ENCODE measurements at places on chromosomes 5 and 9. TPM values are rescaled to one million over a fixed set of nuclear protein-coding genes. Genes with fewer than 3 reads are reported as not detected.

DNA sequence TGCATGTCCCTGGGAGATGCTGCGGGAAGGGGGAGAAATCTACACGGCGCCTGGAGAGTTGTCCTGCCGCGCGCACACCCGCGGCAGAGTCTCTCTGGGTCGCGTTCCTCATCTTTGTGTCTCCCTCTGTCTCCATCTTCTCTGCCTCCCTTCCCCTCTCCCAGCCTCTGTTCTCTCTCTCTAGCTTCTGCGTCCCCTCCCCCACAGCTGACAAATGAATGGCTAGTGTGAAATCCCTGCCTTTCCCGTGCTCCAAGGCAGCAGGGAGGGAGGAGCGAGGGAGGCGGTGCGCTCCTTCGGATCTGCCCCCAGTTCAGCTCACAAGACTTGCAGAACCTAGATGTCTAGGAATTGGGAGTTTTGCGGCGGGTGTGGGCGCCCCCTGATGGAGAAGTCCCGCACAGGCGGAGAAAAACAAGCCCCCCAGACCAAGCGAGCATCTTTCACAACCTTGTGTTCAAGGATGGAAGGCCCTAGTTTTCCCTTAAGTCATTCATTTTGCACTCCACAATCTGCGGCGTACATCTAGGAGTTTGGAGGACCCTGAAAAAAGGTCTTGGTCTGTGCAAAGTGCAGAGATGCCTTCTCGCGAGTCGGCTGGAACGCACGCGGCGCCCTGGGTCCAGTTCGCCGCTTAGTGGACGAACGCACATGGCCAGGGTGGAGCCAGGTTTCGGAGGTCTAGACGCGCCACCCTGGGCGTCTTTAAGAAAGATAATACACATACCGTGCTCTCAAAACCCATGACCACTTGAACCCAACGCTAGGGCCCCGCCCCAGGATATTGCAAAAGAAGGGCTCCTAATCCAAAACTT lies 2.0 kb downstream of the VCAN start:
- DNase-seq, result peak; percentile 70

DNA sequence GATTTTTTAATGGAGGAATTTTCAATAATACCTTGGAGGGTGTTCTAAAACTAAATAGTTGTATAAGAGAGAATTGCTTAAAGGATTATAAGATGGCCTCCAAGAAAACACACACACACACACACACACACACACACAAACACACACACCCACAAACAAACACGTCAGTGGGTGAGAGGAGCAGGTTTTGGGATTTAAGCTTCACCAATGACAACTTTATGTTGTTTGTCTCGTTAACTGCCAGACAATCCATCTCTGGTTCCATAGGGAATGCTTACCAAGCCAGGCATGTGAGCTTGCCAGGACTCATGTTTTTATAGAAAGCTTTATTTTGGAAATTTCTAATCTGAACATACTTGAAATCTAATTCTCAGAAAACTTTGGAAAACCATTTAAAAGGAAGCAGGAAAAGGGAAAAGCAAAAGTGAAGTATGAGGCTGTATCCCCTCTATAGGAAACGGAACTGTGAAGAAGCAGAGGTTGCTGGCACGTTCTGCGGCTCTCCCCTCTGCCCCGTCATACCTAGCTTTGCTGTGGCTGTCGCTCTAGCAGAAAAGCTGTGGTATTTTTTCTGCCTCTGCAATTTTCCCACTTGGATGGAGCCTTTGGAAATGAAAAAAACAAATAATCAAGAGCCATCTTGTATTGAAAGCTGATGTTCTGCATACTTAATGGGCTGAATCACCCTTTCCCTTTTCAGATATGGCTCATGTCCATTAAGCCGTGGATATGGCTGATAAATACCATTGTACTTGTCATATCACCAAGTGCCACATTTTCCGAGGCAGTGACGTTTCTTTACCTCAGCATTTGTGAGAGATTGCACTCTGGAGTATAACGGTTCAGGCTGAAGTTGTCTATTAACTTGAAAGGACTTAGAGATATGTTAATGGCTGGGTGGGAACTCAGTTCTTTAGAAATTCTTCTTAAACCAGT lies 112.7 kb downstream of the NTRK2 start:
- DNase-seq, result no peak

DNA sequence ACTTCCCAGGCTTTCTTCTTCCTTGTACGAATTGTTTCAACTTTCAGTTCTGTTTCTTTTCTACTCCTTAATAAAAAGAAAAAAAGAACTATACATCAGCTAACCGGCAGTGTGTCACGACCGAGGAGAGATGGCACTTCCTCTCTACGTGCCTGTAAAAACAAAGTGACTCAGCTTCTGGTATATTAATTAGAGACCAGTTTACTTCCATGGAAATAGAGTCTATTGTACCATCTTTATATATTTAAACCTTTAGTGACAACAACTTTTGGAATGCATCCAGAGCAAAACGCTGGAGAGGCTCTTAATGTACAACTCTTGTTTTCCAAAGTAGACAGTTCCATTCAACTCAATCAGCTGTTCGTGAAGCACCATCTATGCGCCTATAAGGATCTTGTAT lies 94.5 kb upstream of the LIFR start:
- no peak for DNase-seq

DNA sequence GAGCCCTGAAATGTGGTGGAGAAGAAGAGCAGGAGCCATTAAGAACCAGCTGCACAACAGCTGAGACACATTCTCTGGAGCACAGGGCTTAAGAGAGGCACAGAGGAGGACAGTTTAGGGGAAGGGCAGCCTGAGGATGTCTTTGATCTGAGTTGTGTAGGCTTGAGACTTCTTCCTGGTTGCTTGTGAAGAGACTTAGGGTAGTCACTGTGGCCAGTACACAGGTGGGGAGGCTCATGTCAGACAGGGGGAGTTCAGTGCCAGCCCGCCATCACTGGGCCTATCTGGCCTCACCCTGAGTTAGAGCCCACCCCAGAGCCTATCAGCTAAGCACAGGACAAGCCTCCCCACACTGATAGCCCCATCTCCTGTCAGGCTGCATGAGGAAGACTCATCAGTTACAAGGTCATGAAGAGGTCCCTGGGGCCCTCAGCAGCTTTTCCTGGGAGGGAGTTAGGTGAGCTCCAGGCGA lies 19.8 kb downstream of the SLC22A4 start:
- no peak for DNase-seq

- DNase-seq, result no peak
Observed at GRCh38 chr5:99034336-99034735, 105.5 kb upstream of the CHD1 start.

The ADAMTS6 gene
- total RNA-seq, result 17.5 TPM

- DNase-seq, result no peak
Observed at GRCh38 chr9:5478206-5478605, 27.9 kb downstream of the CD274 start.

DNA sequence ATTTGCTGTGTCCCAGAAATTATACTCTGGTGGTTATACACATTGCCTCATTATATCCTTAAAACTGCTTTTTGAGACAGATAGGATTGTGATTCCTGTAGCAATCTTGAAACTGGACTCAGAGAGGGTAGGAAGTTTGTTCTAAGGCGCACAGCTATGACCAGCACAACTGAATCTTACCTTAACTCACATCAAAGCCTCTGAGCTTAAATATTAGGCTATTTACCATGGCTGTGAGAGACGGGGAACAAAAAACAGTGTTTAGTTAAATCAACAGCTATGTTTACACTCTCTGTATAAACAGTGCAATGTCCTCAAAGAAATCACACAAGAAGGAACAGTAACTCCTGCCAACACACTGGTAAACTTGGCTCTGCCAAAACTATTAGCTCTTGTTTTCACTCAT lies 50.9 kb upstream of the TUT7 start:
- no peak for DNase-seq

GRCh38 chr5:32710550-32711361 lies at the start of gene NPR3:
Gene NPR3 (plus strand): TSS chr5:32711321. CDS start chr5:32711777, 456 bp downstream.
- no peak for DNase-seq

- no peak for DNase-seq
Observed at GRCh38 chr9:101639785-101640665, 45.3 kb upstream of the PPP3R2 start.

The DMRTA1 gene
- total RNA-seq, result 0.62 TPM

GRCh38 chr9:105114964-105115728 lies 129.3 kb upstream of the SLC44A1 start:
- no peak for DNase-seq

GRCh38 chr5:149264439-149265067 lies 7.1 kb upstream of the AFAP1L1 start:
- DNase-seq, result no peak

The PRR7 gene
- 11.7 TPM for total RNA-seq

- no peak for DNase-seq
Observed at GRCh38 chr5:174501461-174502069, 222.8 kb upstream of the MSX2 start.

DNA sequence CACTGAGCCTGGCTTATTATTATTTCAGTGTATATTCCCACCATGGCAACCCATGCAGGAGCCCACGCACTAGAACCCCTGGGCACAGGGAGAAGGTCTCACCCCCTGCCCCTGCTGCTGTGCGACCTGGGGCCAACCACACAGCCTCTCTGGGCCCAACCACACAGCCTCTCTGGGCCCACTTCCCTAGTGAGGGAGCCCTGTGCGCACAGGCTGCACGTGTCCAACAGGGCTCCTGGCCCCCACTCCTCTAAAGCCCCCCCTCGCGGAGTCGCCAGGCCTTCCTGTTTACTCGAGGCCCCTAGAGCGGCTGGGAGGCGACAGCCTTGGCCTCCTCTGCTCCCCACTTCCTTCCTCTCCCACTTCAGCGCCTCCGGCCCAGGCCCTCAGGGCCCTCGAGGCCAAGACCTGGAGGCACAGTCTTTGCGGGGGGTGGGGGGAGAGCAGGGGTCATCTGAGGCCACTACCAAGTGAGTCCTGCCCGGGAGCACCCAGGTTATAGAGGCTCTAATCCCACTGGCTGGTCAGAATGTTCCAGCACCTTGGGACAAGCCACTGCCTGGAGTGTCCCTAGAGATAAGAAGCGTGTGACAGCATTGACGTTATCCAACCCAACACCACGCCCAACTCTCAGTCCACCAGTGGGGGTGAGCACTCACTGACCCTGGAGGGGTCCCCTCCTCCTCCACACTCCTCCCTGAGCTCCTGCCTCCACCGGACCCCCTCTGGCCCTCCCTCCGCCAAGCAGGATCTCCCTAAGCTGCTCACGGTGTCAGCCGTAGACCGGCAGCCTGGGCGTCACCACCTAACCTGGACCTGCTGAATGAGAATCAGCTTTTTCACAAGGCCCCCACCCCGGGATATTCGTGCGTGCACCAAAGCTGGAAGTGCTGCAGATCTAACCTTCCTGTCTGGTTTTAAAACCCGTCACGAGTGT lies 7.9 kb upstream of the ENG start:
- peak; percentile 32 for DNase-seq

The CDC25C gene
- total RNA-seq, result 2.3 TPM

The PCDHGA12 gene
- 6.9 TPM for total RNA-seq

DNA sequence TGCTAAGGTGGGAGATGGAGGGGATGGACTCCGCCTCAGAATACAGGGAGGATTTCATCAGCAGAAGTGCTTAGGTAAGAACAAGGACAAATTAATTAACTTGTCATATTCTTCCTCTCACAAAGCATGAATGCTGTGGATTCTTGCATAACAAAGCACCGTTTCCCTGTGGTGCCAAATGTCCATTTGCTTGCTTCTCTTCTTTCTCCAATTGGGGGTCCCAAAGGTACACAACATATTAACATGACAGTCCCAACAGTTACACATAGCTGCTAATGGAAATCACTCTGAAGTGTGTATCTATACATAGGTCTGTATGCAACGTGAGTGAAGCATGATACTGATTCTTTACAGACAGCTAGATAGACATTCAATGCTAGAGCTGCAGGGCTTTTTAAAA lies 146.7 kb upstream of the EFNA5 start:
- DNase-seq, result no peak

The NLN gene
- 61.6 TPM for total RNA-seq

GRCh38 chr9:112831969-112832368 lies 58.7 kb downstream of the SLC46A2 start:
- no peak for DNase-seq

DNA sequence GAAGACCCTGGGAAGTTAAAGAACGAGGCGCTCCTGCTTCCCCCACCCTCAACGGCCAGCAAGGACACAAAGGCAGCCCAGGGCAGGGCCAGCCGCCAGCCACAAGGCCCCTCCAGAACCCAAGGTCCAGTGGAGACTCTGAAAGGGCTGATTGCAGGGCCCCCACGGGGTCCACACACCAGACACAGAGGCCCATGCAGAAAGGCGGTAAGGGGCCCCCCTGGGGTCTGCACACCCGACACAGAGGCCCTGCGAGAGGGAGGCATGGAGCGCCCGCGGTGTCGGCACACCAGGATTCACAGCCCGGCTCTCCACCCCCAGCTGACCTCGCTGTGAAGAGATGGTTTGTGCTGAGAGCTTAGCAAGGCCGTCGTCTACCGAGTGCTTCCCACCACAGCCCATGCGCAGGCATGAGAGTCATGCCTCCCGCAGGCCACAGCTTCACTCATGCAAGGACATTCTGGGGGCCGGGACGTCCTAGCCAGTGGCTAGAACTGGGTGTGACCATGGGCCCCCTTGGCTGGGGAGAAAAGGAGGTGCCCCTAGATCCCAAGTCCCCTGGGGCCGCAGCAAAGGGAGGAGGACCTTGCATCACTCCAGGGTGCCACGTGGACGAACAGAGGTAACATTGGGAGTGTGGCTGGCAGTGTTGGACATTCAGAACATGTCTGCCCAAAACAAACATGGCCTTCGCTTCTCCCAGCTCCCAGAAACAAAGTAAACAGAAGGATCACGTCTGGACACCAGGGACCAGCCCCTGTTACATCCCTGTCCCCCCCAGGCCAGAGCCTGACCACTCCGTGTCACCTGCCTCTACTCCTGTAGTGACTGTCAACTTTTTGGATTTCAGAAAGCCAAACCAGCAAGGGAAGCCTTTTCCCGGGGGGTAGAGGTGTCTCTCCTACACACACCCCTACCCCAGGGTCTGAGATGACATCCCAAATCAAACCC lies 9.8 kb downstream of the BRD3 start:
- DNase-seq, result no peak

DNA sequence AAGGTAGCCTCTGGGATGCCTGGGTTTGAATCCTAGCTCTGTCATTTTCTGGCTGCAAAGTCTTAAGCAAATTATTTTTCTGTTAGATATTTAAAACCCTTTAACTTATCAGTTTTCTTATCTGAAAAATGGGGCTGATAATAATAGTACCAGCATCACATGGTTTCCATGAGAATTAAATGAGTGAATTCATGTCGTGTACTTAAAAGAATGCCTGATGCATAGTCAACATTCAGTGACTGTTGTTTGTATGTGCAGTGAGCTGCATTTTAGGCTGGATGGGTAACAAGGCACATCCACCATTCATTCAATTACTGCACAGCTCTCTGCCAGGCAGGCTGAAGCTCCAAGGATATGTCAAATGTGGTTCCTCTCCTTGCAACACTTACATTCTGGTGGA lies 122.0 kb downstream of the PPP2R2B start:
- no peak for DNase-seq

Measured in occipital lobe (tissue), 3 donors.